ENCODE measurements at places on chromosomes 11 and 22.

GRCh38 chr11:10164621-10165020 is 129.4 kb downstream of the SBF2 start:
- DNase-seq = no peak

- no peak for DNase-seq
Measured at GRCh38 chr11:120185706-120186455, 25.0 kb upstream of the OAF start.

GRCh38 chr11:43555186-43555585 is 125.4 kb upstream of the HSD17B12 start:
- DNase-seq = no peak

DNA sequence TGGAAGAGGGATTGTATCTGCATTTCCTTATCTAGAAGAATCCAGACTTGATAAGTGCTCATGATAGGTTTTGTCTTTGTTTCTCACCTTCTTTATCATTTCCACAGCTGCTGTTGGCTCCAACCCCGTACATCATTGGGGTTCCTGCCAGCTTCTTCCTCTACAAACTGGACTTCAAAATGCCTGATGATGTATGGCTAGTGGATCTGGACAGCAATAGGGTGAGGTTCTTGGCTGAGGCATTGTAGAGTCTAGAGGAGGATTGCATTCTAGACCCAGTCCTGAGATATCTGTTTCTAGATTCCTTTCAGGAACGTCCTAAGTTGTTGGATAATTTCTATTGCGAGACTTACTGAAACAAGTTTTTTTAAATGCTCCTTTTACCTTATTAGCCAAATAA is 8.1 kb downstream of the MADD start:
- DNase-seq = no peak

GRCh38 chr22:48257685-48258055 is 1495.2 kb downstream of the TBC1D22A start:
- DNase-seq = no peak

DNA sequence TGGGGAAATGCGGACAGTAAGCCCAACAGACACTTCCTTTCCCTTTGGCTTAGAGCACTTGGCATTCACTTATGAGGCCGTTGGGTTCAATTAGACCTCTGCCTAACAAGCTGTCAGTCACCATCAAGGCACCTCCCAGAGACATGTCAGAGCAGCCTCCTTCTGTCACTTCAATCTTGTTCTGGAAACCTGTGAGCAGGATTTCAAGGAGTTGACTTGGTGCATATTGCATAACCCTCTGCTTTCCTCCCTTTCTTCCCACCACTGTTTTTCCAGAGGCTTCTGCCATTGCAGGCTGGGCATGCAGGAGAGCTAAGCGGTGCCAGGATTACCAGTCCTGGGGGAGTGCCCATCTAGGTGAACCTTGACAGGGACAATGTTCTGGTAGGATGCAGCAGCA is 484.2 kb upstream of the LRRC4C start:
- no peak for DNase-seq

GRCh38 chr11:117220568-117220967 is 11.3 kb downstream of the PCSK7 start:
- no peak for DNase-seq

DNA sequence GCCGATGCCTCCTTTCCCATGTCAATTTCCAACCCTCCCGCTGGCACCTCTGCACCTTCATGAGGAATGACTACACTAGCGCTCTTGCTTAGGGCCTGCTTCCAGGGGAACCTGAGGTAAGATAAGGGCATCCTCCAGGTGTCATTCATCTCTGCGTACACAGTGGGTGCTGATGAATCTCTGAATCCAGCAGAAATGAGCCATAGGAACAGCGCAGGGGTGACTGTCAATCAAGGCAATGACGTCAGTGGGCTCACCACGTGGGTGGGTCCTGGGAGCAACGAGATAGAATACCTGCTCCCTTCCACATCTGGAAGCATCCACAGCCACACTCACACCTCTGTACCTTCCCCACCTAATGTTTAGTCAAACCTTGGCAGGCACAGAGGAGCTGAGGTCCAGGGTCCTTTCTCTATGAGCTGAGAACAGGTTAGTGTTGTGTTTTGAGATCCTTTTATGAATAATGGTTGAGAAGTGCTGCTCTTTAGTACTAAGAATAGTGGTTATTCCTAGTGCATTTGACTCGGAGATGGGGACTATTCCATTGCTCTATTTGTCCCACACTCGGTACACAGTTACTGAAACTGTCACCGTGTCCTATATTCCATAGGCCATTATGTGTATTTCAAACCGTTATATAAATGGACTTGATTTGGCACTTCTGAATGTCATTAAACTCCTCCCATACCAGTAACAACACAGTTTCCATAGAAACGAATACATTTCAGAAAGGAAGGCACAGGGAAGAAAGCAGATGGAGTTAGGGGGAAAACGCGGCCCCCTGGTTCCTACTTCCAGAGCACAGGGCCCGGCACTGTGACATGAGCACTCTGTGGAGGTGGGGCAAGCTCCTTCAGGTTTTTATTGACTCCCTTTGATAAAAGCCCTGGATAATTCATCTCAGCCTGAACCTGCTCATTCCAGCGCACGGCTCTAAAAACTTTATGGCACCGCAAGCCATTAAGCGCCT is 193.4 kb downstream of the ST3GAL4 start:
- peak; percentile 39 for DNase-seq

DNA sequence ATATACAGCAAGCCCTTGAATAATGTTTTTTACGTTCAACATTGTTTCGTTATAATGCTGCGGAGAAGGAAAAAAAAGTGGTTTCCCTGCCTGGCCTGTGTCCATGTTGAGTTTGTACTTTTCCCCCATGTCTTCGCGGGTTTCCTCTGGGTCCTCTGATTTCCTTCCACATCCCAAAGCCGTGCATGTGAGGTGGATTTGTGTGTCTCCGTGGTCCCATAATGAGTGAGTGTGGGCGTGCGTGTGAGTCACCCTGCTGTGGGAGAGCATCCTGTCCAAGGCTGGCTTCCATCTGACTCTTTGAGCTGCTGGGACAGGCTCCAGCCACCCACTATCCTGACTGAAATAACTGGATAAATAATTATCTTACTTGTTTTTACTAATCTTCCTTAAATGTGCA is 29.6 kb upstream of the SNX19 start:
- peak; percentile 50 for DNase-seq

- DNase-seq = no peak
Measured at GRCh38 chr11:109968299-109968698, 124.9 kb upstream of the ZC3H12C start.

DNA sequence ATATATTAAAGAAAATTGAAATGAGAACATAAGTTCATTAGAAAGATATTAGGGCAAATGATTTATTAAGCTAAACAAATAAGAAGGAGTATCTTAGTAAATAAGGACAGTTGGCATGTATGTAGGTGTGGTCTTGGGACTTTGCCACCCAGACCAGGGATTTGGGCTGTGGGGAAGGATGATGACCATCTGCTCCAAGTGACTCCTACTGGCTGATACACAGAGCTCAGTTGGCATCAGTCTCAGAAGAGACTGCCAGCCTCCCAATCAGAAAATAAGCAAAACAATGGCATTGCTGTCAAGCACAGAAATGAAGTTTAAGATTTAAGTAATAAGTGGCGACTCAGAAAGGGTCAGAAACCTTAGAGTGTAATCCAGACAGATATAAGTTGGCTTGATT is 49.5 kb downstream of the PAX6 start:
- no peak for DNase-seq
